Stimulated activated CD4-positive, alpha-beta T cell treated with anti-CD3 and anti-CD28 coated beads, Interleukin-1b, Interleukin-23, amount 100 ng/mL, for 1 hour (primary cell): ENCODE measurements at places on chromosomes 3 and 15.

GRCh38 chr3:171284308-171285075 lies 175.7 kb downstream of the TNIK start:
- no peak for DNase-seq

DNA sequence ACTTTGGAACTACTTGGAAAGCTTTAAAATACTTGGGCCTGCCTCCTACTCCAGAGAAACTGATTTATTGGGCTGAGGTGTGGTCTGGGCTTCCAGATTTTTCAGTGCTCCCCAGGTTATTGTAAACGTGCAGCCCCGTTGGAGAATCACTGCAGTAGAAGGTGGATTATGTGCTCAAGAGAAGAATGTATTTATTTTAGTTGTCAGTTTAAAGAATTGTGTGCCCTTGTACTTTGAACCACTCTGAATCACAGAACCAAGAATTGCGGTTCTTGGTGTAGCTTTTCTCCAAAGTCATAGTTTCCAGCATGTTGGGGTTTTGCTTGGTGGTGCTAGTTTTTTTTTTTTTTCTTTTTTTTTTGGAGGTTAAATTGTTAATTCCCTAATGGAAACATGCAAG lies 1.6 kb downstream of the TATDN2 start:
- DNase-seq, result no peak

DNA sequence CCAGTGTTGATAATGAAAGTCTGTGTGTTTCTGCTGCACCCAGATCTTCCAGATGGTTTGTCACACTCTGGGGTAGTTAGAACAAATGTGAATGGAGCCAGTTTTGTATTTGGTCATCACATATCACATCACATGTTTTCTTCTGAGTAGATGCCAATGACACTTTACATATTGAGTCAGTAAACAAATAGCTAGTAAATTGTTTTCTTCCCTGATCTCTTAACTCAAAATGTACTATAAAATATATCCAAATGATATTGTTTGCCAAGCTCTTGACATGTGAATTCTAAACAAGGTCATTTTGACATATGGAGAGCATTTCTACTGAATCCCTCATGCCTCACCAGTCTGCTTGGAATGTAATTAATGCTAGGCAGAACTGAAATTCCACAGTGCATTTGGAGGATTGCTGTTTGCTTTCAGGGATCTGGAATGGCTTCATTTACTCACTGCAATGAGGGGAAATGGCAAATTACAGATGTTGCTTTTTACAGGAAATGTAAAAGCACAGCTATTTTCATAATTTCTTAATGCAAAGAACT lies 45.0 kb downstream of the PDHB start:
- DNase-seq, result no peak

GRCh38 chr3:19202303-19202702 lies 54.0 kb downstream of the KCNH8 start:
- no peak for DNase-seq

DNA sequence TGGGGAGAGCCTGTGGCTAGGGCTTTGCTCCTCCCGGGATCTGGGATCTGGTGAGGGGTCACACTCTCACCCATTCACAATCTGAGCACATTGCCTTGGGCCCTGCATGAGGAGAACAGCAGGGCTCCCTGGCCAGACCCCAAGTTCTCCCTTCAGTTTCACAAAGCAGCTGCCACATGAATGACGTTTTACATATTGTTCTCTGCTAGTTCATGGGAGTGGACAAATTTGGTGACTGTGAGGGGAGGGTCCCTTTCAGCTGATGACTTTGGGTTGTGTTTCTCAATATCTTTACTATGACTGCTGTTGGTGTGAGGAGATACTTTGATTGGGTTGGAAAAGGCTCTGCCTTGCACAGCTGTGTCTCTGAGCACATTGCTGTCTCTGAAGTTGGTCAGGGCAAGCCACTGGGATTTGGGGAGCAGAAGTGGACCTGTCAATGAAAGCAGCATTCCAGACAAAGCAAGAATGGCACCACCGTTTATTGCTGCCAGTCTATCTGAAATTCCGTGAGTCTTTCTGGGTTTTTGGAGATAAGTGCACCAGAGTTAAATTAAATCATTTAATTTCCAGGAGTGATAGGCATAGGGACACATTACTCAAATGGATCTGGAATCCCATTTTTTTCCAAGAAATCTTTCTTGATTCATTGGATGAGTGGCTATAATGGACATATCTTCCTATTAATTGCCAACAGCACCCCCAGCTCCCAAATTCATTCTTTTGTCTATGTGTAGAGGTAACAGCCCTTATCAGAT lies 10.3 kb downstream of the TIMP4 start:
- DNase-seq, result no peak

GRCh38 chr3:126956866-126957650 lies 25.9 kb upstream of the PLXNA1 start:
- DNase-seq, result no peak

- DNase-seq, result no peak
Measured at GRCh38 chr3:79326642-79327041, 441.2 kb downstream of the ROBO1 start.

DNA sequence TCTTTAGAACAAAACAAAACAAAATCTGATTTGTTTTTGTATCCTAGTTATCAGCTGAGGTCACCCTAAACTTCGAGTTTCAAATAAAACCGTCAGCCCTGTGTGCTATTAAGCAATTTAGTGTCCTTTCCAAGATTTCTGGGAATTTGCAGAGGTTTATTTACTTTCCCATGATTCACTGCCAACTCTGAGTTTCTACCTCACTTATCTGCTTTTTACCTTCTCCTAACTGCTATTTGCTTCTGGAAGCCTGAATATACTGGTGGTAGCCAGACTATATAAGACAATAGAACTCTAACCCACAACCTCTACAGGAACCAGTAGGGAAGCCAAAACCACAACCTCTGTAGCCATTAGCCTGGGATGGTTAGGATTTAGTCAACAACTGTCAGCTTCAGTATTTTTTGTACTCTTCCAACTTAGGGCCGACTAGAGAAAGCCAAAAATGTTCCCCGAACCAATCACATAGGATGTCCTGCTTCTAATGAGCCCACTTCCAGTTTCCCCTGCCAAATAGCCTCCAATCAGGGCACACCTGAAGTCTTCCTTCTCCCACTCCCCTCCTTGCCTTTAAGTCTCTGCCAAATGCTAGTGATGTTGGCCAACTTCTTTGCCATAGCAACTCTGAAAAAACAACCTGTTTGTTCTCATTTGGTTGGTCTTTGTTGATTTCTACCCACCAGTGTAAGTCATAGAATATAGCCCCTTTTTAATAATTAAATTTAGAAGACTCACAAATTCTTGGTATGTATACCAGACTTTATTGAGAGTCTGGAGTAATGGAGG lies 273.1 kb downstream of the ULK4 start:
- DNase-seq, result no peak

DNA sequence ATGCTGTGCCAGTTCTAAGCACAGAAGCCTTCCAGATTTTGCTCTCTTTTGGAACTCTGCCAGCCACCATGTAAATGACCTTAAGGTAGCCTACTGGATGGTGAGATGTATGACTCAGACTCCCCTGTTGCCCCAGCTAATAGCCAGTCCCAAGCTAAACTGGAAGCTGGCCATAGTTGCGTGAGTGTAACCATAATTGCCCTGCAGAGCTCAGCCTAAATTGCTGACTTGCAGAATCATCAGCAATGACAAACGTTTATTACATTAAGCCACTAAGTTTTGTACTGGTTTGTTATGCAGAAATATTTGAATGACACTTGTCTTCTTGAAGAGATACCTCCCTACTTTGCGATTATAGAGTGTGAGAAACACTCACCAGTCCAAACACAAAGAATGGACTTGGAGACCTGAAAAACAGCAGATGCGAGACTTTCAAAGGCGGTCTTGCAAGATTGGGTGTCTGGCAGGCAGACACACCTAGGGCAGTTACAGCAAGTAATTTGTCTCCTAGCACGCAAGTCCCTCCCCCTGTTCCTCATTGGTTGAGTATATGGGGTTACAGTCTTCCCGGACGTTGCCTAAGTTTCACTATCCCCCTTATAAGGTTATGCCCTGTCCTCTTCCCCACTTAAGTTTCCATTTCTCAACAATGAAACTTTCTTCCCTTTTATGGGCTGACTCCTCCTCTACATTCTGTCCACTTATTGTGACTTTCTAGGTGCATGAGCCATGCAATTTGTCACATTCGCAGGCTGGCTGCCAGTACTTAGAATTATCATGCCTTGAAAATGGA lies 83.6 kb upstream of the XCR1 start:
- DNase-seq, result no peak

DNA sequence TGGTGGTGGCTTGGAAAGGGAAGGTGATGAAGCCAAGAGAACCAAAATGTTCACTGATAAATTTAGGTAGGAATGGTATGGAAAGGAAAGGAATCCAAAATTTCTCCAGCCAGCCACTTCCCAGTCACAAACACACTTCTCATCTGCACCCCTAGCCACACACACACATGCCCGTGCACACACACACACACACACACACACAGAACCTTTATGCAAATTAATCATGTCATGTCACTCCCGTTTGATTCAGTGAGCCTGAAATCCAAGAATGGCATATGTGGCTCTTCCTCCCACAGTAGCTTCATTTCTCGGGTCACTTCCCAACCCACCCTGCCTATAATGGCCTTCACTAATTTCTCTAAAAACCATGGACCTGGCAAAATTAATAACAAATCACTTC lies 3.1 kb upstream of the HLTF start:
- DNase-seq, result no peak

DNA sequence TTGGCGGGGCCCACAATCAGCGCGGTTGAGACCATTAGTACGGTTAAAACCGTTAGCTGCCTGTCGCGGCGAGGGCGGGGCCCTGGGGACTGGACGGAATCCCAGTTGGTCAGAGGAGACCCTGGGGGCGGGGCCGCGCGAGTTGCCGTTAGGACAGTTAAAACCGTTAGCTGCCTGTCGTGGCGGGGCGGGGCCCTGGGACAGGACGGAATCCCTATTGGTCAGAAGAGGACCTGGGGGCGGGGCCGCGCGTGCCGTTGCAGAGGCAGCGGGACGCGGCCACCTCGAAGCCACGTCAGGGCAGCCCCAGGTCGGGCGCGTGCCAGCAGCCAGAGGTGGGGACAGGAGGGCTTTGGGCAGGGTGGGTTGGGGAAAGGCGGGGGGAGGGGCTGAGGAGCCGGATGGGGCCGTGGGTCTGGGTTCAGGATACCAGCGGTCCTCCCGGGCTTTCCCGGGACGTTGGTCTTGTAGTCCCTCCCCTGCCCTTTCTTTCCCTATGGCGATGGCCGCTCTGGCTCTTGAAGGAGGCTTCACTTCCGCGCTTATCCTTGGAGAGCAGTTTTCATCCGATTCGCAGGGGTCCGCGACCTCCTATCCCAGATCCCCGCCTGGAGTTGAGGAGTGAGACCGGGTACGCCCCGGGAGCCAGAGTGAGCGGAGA lies 28.0 kb downstream of the KLHDC8B start:
- no peak for DNase-seq

- DNase-seq, result no peak
Measured at GRCh38 chr3:111072031-111072921, 660 bp downstream of the NECTIN3 start.

GRCh38 chr3:151174351-151174750 lies 28.7 kb downstream of the GPR171 start:
- DNase-seq, result no peak

DNA sequence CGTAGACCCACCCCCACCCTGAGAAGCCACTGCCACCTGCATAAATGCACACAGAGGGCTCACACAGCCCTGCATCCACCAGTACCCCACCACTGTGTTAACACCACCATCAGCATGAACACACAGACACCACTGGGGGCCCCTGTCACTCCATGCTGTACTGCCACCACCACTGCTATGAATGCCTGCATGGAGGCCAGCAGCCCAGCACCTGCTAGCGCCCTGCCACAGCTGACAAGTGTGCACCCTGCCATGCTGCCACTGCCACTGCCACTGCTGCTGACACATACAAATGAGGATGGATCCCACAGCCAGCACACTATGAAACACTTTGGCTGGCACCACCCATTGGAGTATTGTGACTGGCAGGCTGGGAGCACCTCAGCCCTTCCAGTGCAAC lies 361.0 kb downstream of the TAFA4 start:
- DNase-seq, result no peak

DNA sequence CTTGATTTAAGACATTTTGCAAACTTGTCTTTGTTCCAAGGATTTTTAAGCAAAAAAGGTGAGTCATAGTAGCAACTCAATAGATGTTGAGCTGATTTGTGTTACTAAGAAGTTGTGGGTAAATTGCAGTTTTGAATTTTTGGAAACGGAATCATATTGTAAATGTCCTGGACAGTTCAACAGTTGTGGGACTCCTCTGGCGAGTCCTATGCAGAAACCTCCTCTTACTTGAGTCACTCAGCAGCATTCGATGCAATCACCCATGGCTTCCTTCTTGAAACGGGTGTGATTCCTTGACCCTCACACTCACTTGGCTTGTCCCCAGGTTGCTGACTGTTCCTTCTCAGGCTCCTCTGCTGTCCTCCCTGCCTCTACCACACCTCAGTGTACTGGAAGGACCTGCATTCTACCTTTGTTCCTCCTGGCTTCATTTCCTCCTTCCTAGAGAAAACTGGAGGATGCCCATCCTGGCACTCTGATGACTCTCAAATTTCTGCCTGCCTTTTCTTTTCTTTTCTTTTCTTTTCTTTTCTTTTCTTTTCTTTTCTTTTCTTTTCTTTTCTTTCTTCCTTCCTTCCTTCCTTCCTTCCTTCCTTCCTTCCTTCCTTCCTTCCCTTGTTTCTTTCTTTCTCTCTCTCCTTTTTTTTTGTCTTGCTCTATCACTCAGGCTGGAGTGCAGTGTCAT lies 52.8 kb upstream of the DGKG start:
- no peak for DNase-seq

DNA sequence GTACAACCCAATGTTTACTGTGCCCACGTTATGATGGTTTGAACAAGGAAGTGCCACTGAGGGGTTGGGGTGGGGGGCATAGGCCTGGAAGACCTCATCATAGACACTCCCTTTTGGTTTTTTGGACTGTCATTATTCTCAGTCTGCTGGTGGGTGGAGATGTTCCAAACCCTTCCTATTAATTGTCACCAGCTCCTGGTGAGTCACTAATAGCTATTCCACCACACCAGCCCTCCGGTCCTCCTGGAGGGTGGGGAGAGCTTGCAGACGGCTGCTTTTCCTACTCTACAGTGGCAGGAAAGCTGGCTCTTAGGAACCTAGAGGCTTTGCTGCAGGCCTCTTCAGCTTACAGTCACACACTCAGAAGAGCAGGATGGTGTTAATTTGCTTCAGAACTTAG lies 9.0 kb upstream of the COPG1 start:
- DNase-seq, result no peak

GRCh38 chr3:127121885-127122284 lies 71.0 kb upstream of the PRR23E start:
- DNase-seq, result no peak

DNA sequence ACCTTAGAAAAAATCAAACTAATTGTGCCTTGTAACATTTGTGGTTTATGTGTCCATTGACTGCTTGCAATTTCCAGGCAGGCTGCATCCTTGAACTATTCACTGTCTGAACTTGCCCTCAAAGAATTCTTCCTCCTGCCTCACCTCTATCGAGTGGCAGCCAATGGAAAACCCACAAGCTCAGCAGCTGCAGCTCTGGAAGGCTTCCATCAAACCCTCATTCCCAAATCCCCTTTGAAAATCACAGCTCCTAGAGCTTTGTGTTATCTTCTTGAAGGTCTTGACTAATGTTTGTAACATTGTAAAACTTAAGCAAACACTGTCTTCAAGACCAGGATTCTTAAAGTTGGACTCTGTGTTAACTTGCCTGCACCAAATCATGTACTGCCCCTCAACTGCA lies 81.1 kb downstream of the FILIP1L start:
- DNase-seq, result no peak
